ENCODE measurements at places on chromosomes 5 and 9. TPM values are rescaled to one million over a fixed set of nuclear protein-coding genes. Genes with fewer than 3 reads are reported as not detected.

The PDGFRB gene
- total RNA-seq, result 102 TPM

The TAF1L gene
- not detected for total RNA-seq

The TAF11L5 gene
- not detected for total RNA-seq

The AGXT2 gene
- not detected for total RNA-seq

The HTR4 gene
- not detected for total RNA-seq

The SLC36A2 gene
- not detected for total RNA-seq

The PDLIM4 gene
- 58.7 TPM for total RNA-seq

The LRRC19 gene
- not detected for total RNA-seq

The OR2K2 gene
- not detected for total RNA-seq

The ABCA1 gene
- 17.5 TPM for total RNA-seq

GRCh38 chr9:132367613-132368313 lies 13.0 kb upstream of the SETX start:
- H3K4me3 ChIP-seq, result no peak overlapping the region
- H3K27ac ChIP-seq, result no peak overlapping the region
- no peaks in the 10 kb centered on the region for H3K4me1 ChIP-seq
- no peaks in the 10 kb centered on the region for H3K36me3 ChIP-seq
- H3K27me3 ChIP-seq, result no peaks in the 10 kb centered on the region
- no peak for DNase-seq

GRCh38 chr5:112738191-112738560 lies 491 bp downstream of the APC start:
- no peak overlapping the region for H3K27ac ChIP-seq
- H3K36me3 ChIP-seq, result no peaks in the 10 kb centered on the region
- peaks cover 4% of the 10 kb centered on the region for H3K4me1 ChIP-seq
- no peak for DNase-seq
- no peaks in the 10 kb centered on the region for H3K27me3 ChIP-seq
- peak overlapping the region; percentile 57 for H3K4me3 ChIP-seq

- H3K4me3 ChIP-seq, result no peak overlapping the region
- H3K27ac ChIP-seq, result no peak overlapping the region
- H3K4me1 ChIP-seq, result no peaks in the 10 kb centered on the region
- H3K27me3 ChIP-seq, result no peaks in the 10 kb centered on the region
Measured at GRCh38 chr5:175551266-175551665, 72.9 kb downstream of the SFXN1 start.

GRCh38 chr9:13621872-13622564 lies 342.5 kb upstream of the MPDZ start:
- H3K27ac ChIP-seq, result no peak overlapping the region
- no peaks in the 10 kb centered on the region for H3K4me1 ChIP-seq
- no peaks in the 10 kb centered on the region for H3K27me3 ChIP-seq
- no peak overlapping the region for H3K4me3 ChIP-seq

GRCh38 chr9:75938946-75939345 lies 48.5 kb downstream of the PCSK5 start:
- H3K36me3 ChIP-seq, result no peaks in the 10 kb centered on the region
- H3K27ac ChIP-seq, result no peak overlapping the region
- no peak for DNase-seq
- H3K4me3 ChIP-seq, result no peak overlapping the region
- H3K27me3 ChIP-seq, result no peaks in the 10 kb centered on the region

GRCh38 chr5:139543423-139543991 lies 17.6 kb upstream of the UBE2D2 start:
- no peak overlapping the region for H3K4me3 ChIP-seq
- no peak for DNase-seq
- no peaks in the 10 kb centered on the region for H3K36me3 ChIP-seq
- H3K27me3 ChIP-seq, result no peaks in the 10 kb centered on the region

- no peaks in the 10 kb centered on the region for H3K4me1 ChIP-seq
- no peak for DNase-seq
- H3K36me3 ChIP-seq, result no peaks in the 10 kb centered on the region
Measured at GRCh38 chr9:76453785-76454184, 5.2 kb upstream of the GCNT1 start.

GRCh38 chr5:150599917-150600511 lies 40.4 kb upstream of the SYNPO start:
- peaks cover 32% of the 10 kb centered on the region for H3K4me1 ChIP-seq
- H3K27ac ChIP-seq, result no peak overlapping the region

DNA sequence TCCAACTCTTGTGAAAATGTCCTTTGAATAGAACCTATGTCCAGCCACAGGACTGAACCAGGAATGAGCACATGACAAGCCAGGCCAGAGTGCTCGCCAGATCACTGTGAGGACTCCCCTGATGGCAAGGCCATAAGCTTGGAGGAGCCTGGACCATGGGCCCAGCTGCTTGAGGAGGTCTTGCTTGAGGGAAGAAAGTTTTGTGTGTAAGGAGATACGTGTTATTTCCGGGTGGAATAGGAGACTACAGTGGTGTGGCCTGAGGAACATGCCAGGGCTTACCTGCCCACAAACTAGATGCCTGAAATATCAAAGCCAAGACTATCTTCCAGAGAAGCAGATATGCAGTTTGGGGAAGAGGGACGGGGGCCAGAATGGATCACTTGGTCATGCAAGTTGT lies 84.7 kb downstream of the LIFR start:
- no peak overlapping the region for H3K27ac ChIP-seq
- peaks cover 24% of the 10 kb centered on the region for H3K4me1 ChIP-seq
- DNase-seq, result no peak
- H3K4me3 ChIP-seq, result no peak overlapping the region
- no peaks in the 10 kb centered on the region for H3K27me3 ChIP-seq

DNA sequence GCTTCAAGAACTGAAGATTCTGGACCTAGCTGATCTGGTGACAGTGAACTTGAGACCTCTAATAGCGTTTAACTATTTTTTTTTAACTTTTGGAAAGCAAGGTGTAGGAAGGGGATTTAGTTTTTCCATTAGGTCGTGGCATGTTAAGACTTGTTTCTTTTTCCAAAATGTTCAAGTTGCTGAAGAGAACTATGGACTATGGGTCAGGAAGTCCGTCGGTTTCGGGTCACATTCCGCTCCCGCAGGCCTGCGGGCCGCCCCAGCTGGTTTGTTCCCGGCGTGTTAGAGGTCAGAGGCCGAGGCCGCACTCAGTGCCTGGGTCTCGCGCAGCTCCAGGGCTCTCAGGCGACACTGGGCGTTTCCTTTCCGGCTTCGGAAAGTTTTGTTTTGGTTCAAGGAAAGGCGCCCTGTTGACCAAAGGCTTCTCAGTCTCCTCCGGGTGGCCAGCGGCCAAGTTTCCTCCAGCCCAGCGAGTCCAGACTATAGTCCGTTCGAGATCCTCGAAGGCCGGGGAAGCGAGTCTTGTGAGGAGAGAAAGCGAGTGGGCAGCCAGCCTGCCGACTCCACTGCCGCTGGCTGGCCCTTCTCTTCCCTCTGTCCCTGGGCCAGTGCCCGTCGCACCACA lies 586 bp upstream of the FCHO2 start:
- H3K36me3 ChIP-seq, result no peaks in the 10 kb centered on the region
- peak; percentile 75 for DNase-seq
- H3K27me3 ChIP-seq, result no peaks in the 10 kb centered on the region

DNA sequence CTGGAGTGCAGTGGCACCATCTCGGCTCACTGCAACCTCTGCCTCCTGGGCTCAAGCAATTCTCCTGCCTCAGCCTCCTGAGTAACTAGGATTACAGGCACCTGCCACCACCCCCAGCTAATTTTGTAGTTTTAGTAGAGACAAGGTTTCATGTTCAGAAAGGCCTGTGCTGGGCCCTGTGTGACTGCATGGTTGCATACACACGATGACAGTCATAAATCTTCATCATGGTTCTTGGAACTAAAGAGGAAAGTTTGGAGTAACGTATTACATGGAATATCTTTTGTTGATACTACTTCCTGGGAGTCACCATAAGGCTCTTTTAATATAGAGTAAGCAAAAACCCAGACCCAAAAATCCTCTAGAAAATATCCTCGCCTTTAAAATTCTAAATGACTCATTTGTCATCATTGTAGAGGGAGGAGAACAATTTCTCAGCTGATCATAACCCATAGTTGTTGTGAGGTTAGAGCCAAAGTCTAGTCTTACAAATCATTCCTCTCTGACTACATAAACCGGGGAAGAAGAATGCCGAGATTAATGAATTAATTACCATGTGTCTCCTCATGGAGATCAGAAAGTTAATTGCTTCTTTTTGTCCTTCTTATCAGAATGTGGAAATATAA lies 47.0 kb downstream of the KLF9 start:
- no peaks in the 10 kb centered on the region for H3K4me1 ChIP-seq
- DNase-seq, result no peak
- no peak overlapping the region for H3K27ac ChIP-seq
- no peak overlapping the region for H3K4me3 ChIP-seq
- no peaks in the 10 kb centered on the region for H3K27me3 ChIP-seq

DNA sequence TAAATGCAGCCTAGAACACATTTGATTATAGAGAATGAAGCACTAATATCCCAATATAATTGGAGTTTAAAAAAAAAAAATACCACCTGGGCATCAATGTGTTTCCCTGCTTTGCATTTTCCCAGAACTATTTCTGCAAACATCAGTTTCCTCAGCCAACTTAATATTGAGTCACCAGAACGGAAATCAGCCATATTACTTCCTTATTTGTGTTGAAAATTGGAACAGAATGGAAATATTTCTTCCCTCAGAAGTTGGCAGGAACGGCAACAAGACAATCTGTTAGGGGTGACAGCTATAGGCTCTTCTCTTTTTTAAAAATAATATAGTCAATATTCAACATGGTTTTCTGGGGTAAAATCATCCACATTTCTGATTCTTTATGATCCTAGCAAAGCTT lies 4.0 kb downstream of the MFAP3 start:
- no peak overlapping the region for H3K4me3 ChIP-seq
- DNase-seq, result no peak
- H3K27ac ChIP-seq, result no peak overlapping the region
- no peaks in the 10 kb centered on the region for H3K4me1 ChIP-seq
- no peaks in the 10 kb centered on the region for H3K27me3 ChIP-seq

DNA sequence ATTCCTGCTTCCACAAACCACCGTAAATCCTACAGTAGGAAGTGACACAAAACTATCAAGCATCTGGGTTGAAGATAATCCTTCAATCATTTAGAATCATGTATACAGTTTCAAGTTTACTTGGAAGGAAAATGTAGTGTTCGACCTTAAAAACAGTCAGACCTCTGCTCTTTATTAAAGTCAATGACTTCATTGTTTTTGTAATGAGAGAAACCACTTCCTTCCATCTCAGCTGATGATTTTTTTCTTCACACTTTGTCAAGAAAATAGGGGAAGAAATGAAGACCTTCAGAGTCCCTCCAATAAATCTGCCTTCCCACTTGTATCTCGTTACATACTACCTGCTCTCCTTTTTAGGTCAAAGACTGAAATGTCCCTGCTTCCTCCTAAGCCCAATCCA lies 30.1 kb downstream of the TUSC1 start:
- no peak for DNase-seq
- H3K4me3 ChIP-seq, result no peak overlapping the region
- no peaks in the 10 kb centered on the region for H3K27me3 ChIP-seq
- H3K36me3 ChIP-seq, result no peaks in the 10 kb centered on the region

DNA sequence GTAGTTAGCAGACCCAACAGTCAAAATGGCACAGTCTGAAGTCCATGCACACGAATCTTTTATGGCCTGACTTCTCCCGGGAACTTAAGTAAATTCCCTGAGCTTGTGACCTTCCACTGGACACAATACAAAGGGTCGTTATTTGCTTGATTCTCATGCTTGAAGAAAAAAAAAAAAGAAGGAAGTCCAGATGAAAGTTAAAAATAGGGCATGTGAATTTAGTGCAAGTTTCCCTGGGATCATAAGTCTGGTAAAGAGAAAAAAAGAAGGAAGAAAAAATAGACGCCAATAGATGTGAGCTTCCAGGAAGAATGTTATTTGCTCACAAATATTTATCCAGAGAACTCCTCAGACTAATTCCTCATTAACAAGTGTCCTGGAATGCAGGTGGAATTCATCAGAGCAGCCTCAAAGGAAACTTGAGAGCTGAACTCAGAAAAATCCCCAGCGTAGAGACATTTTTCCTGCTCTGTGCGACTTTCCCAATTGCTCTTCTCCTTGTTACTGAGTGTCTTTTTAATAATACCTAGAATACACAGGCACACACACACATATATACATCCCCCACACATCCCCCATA lies 616.3 kb downstream of the EBF1 start:
- H3K27ac ChIP-seq, result no peak overlapping the region
- H3K27me3 ChIP-seq, result no peaks in the 10 kb centered on the region
- H3K4me1 ChIP-seq, result peaks cover 13% of the 10 kb centered on the region
- no peak overlapping the region for H3K4me3 ChIP-seq
- no peaks in the 10 kb centered on the region for H3K36me3 ChIP-seq

DNA sequence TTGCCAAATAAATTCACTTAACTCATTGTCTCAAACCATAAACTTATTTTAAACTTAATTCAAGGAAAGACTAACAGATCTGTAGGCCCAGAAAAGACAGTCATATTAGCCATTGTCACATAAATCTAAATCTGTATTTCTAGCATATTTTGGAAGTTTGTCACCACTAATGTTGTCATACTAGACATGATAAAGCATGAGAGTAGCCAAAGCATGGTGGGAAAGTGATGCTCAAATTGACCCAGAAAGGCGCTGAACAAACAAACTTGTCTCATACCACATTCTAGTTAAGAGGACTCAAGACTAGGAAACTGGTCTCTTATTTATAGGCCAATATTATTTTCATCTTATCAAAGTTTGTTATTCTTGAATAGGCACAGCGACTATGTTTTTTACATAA lies 99.4 kb downstream of the VCAN start:
- no peak overlapping the region for H3K4me3 ChIP-seq
- no peaks in the 10 kb centered on the region for H3K36me3 ChIP-seq
- no peak overlapping the region for H3K27ac ChIP-seq
- H3K4me1 ChIP-seq, result no peaks in the 10 kb centered on the region
- H3K27me3 ChIP-seq, result no peaks in the 10 kb centered on the region

DNA sequence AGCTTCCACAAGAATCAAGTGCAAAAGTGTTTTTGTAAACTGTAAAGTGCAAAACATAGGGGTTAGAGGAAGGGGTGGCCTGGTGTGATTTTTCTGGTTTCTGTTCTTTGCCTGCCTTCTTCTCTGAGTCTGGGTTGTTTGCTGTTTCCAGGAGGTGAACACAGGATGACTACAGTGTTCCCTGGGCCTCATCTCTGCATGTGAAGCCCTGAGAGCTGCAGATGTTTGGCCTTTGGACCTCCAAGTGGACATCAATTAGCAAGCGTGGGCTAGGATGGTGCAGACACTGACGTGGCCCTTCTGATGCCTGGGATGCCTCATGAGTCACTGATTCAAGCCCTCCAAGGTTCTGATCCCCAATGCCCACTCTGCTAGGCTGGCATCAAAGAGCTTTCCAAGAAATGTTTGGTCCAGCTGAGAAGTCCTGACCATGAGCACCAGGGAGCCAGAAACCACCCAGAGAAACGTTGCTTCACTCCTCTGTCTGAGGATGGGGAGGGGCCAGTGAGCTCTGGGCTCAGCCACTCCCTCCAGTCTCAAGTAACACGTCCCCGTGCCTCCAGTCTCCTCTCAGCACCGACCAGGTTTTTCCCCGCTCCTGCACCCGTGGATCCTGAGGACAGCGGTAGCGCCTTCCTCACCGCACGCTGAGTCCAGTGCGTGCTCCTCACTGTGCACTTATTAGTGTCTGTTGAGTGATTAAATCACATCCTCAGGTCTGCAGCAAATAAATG lies 7.6 kb downstream of the IL9 start:
- H3K4me3 ChIP-seq, result no peak overlapping the region
- H3K27me3 ChIP-seq, result no peaks in the 10 kb centered on the region
- peaks cover 14% of the 10 kb centered on the region for H3K4me1 ChIP-seq
- no peak overlapping the region for H3K27ac ChIP-seq

GRCh38 chr5:173794901-173795416 lies 93.2 kb upstream of the CPEB4 start:
- H3K4me1 ChIP-seq, result no peaks in the 10 kb centered on the region
- no peak overlapping the region for H3K4me3 ChIP-seq
- H3K27me3 ChIP-seq, result no peaks in the 10 kb centered on the region
- no peaks in the 10 kb centered on the region for H3K36me3 ChIP-seq
- DNase-seq, result no peak

- H3K4me1 ChIP-seq, result peaks cover 2% of the 10 kb centered on the region
- H3K4me3 ChIP-seq, result no peak overlapping the region
- DNase-seq, result no peak
- H3K27ac ChIP-seq, result no peak overlapping the region
- H3K36me3 ChIP-seq, result no peaks in the 10 kb centered on the region
Measured at GRCh38 chr5:170254056-170254455, 21.3 kb downstream of the C5orf58 start.

Data from ovary (tissue), 10 donors.